ENCODE measurements at places on chromosomes 13 and 19.

GRCh38 chr13:50339271-50339670 lies 324.0 kb downstream of the KCNRG start:
- DNase-seq, result no peak

DNA sequence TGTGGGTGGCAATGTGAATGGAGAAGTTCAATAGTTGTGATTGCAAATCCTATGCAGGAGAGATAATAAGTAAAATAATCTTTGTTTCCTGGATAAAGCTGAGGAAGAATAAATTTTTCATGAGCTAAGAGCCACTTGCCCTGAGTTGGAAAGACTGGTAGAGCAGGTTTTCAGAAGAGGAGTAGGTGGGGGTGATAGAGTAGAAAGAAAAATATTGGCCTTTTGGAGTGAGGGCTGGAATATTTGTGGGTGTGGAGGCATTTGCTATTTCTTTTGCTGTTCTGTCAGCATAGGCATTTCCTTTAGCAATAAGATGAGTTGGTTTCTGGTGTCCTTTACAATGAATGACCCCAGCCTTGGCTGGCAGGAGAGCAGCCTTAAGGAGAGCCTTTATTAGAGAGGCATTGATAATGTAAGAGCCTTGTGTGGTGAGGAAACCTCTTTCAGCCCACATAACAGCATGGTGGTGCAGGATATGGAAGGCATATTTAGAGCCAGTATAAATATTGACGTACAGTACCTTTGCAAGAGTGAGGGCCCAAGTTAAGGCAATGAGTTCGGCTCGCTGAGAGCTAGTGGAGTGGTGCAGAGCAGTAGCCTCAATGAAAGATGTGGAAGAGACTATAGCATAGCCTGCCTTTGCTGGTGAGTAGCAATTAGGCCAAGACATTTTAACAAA lies 11.6 kb upstream of the ZNF431 start:
- no peak for DNase-seq

GRCh38 chr19:867301-867793 lies 7.9 kb downstream of the CFD start:
- no peak for DNase-seq

- no peak for DNase-seq
Measured at GRCh38 chr19:19642506-19643157, 825 bp downstream of the GMIP start.

- DNase-seq, result no peak
Measured at GRCh38 chr13:71240911-71241310, 626.1 kb downstream of the DACH1 start.

DNA sequence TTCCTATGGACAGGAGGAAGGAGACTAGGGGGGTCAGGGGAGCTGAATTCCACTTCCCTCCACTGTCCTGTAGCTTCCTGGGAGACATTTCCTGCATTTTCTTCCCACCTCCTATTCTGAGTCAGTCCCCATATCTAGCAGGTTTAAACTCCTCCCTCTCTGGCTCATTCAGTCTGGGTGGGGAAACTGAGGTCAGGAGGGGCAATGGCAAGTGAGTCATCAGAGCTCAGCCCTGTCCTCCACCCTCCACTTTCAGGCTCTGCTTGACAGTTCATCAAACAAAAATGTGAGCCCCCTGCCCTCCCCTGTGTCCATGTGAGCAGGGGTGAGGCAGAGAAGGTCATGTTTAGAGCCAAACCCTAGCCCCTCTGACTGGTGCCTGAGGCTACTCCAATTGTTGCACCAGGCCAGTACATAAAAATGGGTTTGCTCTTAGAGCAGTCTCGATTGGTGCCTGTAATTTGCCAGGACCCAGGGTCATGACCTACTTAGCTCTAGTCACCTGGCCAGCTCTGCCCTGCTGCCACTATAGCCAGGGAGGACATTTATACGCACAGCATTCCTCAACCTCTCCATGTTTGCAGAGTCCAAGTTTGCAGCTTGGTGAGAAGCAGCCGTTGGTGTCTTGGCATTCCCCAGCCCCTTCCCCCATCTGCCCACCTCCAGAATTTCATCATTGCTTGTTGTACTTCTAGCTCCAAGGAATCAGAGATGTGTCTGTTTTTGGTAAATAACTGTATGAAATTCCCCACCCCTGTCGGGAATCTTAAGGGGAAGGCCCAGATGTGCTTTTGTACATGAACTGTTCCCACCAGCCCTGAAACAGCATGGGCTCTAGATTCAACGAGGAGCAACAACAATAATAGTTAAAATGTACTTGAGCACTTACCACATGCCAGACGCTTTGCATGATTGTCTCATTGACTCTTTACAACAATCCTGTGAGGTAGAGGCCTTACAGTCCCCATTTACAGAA lies 20.7 kb downstream of the SAMD4B start:
- no peak for DNase-seq

GRCh38 chr13:51687947-51688714 lies 103.9 kb downstream of the WDFY2 start:
- DNase-seq, result no peak

DNA sequence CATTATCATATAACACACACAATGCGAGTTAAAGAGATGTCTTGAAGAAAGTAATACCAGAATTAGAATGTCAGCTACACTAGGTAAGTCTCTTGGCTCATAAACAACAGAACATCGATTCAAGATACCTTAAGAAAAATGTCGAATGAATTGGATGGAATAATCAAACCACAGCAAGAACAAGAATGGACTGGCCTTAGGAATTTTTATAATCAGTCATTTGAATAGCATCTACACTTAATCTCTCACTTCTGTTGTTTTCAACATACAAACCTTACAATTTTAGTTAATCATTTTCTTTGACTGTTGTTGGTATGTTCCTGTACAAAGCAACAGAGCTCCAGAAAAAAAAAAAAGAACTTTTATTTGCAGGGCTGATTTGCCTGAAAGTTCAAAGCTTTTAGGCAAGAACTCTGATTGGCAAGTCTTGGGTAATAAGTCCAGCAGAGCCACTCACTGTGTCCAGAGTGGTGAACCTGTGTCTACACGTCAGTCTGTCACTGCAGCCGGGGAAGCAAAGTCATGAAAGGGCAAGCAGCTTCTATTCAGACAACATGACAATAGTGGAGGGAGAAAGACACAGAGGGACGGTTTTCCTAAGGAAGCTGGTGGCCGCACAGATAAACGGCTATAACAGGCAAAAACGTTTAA lies 1026.1 kb upstream of the MIR17HG start:
- DNase-seq, result no peak

GRCh38 chr13:95317039-95317989 lies 16.1 kb upstream of the ABCC4 start:
- no peak for DNase-seq

- no peak for DNase-seq
Measured at GRCh38 chr13:95335667-95336066, 34.4 kb upstream of the ABCC4 start.

DNA sequence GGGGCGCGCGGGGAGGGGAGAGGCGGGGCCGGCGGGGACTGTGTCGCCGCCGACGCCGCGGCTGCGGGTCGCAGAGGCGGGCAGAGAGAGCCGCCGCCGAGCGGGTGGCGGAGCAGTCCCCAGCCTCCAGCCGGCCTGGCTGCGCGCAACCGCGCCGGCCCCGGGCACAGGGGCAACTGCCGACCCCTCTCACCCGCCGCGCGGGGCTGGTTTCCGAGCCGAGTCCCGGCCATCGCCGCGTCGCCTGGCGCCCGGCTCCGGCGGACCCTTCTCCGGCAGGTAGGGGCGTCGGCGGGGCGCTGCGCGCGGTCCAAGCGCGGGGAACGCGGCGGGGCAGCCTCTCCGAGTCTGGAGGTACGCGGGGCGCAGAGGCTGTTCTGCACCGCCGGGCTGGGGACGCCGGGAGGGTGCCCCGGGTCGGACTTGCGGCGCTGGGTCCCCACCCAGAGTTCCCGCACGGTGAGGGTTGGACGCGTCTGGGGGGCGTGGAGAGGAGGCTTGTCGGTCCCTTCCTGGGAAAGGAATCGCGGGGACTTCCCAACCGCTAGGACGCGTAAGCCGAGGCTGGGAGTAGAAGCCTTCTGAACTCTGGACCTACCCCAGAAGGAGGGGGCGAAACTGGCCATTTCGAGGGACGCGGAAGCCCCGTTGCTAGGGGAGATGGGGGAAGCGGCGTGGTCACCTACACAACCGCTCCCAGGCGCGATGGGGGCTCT lies 133.6 kb upstream of the MYO16 start:
- no peak for DNase-seq

- no peak for DNase-seq
Measured at GRCh38 chr13:21976159-21976558, 305.3 kb downstream of the FGF9 start.

DNA sequence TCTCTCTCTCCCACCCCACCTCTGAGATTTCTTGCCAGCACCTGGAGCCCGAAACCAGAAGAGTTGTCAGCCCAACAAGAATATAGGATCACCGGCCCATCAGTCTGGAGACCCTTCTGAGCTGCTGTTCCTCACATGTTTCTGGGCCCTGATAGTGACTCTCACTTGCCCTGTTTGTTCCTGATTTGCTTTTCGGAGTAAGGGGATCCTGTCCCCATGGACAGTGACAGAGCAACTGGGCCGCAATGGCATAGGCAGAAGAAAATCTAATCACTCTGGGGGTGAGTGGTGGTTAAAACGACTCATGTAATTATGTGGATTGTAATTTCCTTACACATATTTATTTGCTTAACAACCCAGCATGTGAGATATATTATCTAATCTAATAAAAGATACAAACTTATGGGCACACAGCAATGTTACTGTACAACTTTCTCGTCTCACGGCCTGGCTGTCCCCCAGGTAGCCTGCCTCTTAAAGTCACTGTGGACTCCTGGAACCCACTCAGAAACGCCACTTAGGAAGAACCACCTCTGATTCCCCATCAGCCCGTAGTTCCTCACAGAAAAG lies 663 bp upstream of the SMAD9 start:
- DNase-seq, result no peak

- no peak for DNase-seq
Measured at GRCh38 chr19:5903056-5903623, 450 bp downstream of the NDUFA11 start.

DNA sequence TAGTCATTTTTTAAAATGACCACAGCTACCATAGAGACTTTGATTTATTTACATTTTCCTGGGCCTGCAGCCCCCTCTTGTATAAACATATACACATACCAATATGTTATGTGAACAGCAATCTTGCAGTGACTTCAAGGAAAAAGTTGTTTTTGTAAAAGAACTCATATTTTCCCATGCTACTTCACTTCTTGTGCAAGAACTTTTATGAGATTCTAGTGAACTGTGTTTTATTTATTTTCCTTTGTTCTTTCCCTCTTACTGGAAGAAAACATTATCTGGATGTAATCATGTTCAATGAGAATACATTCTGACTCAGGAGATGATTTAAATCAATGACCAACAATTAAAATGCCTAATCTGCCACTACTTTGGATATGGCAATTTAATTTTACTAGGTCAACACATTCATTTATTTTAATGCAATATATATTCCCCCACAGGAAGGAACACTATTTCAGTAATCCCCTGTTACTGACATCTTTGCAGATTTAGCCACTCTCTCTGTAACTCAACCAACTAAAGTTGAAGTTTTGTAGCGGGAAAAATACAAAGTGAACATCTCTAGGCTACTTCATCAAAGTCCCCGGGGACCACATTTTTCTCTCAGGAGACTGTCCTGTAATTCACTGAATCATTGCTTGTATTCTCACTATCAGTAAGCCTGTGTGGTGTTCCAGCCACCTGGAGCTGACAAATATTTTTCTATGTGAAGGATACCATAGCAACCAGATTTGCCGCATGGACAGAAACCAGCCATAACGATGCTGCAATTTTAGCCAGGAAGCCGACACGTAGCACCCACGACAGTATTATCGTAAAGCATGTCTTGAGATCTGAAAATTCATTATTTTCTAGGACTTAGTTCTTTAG lies 90.5 kb downstream of the STARD13 start:
- DNase-seq, result no peak

DNA sequence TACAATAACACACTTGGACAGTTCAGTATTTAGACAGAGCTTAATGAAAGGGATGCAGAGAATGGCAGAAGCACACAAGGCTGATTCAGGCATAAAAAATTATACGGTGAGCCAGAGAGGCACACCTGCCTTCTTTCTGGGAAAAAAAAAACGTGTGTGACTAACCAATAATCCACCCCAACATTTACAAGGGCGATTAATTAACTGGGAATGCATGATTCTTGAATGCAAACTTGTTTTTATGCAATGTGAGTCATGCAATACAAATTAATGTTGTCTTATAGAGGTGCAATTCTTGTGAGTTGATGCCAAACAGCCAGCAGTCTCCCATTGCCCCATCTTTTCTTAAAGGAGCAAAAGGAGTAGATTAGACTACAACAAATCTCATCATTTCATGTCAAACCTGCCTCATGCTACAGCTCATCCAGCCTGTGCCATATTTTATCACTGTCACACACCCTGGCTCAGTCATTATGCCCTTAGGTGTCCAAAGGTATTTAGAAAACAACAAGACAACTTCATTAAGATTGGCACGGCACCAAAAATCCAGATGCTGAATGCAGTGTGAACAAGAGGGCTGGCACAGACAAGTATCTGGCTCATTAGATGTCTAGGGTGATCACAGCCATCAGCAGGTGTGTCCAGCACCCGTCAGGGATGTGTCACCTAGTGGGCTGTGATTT lies 721.1 kb downstream of the EFNB2 start:
- DNase-seq, result no peak

DNA sequence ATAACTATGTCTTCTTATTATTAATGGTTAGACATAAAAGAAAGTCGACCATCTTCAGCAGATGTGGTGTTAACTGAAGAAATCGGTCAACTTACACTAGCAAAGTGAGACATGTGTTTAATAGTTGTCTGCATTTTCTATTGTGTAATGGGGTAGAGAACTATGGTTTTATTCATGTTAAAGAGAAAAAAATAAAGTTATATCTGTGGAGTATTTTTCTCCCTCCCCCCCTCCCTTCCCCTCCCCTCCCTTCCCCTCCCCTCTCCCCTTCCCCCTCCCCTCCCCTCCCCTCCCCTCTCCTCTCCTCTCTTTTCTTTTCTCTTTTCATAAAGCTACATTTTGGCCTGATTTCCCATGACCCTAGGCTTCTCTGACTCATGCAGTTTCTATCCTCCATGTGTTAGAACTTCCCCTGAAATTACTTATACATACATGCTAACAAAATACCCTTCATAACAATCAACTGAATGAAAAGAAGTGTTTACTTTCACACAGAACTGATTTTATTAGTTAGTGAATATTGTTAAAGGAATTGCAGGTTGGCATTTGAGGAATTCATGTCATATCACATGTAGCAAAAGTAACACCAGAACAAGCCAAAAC lies 1431.0 kb upstream of the ATXN8OS start:
- no peak for DNase-seq

GRCh38 chr13:111599791-111600190 lies 279.3 kb downstream of the TEX29 start:
- DNase-seq, result no peak

DNA sequence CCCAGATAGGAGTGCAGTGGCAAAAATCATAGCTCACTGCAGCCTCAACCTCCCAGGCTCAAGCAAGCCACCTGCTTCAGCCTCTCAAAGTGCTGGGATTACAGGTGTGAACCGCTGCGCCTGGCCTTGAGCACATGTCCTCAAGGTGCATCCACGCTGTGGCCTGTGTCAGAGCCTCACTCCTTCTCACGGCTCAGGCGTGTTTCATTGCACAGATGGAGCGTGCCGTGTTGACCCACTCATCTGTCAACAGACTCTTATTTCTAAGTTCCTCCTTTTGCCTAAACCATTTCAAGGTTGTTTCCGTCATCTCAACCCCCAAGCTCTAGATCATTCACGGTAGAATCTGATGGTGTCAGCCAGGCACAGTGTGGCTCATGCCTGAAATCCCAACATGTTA lies 28.2 kb downstream of the ATP8B3 start:
- no peak for DNase-seq

Measured in NT2/D1 (cell line).